ENCODE measurements at places on chromosomes 11 and 22.

- no peak for DNase-seq
Observed at GRCh38 chr11:35388061-35388460, 31.3 kb downstream of the SLC1A2 start.

DNA sequence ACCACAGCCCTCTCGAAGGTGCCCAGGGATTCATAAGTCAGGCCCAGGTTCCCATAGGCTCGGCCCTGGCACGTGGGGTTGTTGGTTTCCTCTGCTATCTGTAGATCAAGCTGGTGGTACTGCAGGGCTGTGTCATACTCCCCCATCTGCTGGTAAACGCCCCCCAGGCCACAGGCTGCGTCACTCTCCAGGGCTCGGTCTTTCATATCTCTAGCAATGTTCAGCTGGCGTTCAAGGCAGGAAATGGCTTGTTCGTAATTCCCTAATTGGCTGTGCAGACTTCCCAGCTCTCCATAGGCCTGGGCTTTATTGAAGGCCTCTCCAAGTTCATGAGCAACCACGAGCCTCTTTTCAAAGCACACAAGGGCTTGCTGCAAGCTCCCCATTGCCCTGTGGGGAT is 186.4 kb upstream of the PITPNB start:
- DNase-seq: no peak

DNA sequence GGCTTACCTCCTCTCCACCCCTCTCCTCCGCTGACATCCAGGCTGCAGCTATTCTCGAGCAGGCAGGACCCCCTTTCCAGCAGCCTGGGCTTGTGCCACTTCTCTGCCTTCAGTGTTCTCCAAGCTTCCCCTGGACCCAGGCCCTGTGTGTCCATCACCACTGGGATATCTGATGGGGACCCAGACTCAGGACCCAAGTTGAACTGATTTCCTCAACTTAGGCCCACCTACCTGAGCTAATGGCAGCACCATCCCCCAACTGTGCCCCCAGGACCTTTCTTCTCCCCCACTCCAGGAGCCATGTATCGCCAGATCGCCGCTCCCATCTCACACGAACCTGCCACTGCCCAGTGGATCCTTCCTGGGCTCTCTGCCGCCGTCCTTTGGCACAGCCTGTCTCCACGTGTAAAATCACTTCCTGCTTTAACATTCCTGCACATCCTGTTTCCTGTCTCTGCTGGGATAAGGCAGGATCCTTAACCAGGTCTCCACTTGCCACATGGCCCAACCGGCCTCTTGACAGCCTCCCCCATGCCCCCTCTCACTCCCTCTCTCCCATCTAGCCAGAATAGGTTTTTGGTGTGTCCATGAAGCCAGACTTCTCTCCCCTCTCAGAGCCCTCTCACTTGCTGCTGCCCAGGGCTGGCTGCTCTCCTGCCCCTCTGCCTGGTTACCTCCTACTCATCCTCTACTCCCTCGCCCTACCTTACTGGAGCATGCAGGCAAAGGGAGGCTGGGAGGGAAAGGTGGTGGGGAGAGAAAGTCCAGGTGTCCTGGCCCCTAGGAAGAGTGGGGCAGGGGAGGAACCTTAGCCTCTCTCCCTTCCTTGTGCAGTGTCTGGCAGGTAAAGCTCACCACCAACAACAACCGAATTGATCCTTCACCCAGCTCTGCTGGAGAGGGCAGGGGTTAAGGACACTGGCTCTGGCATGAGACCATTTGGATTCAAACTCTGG is 9.4 kb downstream of the SPATA19 start:
- DNase-seq: no peak

- DNase-seq: no peak
Observed at GRCh38 chr11:43517518-43517917, 158.8 kb downstream of the TTC17 start.

DNA sequence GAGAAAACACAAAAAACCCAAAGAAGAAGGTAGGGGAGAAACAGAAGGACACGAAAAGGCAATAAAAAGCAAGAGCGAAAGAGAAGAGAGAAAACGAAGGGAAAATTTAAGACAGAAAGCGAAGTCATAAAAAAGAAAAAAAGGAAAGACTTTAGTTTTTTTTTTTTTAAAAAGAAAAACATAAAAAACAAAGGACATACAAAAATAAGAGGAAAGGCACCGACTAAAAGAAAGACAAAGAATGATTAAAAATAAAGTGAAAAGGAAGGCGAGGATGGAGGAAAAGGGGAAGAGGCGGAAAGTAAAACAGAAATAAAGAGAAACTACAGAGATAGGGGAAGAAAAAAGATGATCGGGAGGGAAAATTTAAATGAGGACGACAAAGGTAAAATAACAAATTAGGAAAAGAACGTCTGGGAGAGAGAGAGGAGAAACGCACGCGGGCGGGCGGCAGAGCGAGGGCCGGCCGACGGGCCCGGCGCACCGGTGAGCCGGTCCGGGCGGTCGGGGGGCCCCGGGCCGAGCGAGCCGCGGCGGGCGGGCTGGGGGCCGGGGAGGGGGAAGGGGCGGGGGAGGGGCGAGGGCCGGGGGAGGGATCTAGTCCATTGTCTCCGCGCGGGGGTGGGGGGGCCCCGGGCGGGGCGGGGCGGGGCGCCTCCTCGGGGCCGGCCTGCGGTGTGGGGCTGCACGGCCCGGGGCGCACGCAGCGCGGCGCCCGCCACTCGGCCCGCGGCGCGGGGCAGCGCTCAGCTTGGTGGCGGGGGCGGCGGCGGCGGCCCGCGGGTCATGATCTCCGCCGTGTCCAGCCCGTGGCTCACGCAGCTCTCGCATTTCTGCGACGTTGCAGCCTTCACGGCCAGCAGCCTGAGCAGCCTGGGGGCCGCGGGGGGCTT is at the start of gene TBX1:
Gene TBX1 (plus strand): TSS at position 721 of the 893 bp plus-strand sequence. CDS start 66 bp downstream, at position 787.
- DNase-seq: no peak

DNA sequence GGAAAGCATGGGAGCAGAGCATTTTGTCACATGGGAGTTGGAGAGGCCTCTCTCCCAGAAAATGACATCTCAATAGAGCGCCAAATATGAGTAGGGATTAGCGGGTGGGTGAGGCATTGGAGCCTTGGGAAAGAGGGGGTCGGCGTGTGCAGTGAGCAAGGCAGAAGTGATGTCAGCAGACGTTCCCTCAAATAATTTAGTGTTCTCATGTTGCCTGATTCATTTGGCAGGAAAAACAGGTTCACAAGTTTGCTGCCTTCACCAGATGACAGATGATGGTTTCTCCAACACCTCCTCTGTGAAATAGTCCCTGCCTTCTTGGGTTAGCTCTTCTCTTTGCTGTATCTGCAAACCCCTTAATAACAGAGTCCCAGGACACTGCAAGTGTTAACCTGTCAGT is 118.5 kb upstream of the ARHGAP20 start:
- DNase-seq: no peak

DNA sequence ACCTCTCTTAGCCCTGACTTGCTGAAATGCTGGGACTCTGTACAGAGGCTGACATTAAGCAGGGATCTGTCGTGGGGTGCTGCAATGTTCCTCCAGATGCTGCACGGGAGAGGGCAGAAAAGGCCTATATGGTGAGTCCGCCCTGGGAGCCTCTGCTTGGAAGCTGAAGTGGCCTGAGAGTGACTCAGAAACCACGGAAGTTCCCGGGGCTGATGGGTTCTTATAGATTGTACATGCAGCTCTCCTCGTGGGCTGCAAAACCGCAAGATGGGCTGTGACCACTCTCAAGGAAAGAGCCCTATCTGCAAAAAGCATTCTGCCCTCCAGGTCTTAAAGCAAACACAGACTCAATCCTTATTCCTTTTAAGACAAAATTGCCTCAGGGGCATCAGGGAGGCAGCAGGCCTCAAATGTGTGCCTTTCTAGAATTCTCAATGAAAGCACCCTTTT is 5.8 kb upstream of the SLC43A3 start:
- no peak for DNase-seq

DNA sequence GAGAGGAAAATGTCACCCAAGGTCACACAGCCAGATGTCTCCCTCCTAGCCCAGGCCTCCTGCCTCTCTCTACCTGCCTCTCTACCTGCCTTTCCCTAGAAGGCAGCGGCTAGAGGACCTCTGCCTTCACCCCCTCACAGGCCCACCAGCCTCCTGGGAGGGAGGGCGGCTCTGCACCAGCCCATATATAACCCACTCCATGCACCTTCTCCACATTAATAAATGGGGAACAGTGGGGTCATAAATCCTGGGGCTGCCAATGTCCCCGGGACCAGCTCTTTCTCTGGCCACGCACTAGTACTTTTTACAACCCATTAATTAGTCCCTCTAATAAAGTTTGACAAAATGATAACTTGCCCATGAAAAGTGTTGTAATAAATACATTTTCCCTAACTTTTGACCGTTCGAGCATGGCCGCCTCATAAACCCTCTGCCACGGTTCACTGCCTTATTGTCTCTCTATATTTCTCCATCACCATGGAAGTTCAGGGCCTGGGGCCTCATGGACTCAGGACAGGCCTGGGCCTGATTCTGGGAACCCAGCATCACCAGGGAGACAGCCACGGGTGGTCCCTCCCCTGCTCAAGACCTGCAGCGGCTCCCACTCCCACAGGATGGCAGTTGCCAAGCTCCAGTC is 102.1 kb downstream of the MN1 start:
- DNase-seq: no peak

- DNase-seq: no peak
Observed at GRCh38 chr11:69272831-69273485, 21.0 kb upstream of the MYEOV start.

DNA sequence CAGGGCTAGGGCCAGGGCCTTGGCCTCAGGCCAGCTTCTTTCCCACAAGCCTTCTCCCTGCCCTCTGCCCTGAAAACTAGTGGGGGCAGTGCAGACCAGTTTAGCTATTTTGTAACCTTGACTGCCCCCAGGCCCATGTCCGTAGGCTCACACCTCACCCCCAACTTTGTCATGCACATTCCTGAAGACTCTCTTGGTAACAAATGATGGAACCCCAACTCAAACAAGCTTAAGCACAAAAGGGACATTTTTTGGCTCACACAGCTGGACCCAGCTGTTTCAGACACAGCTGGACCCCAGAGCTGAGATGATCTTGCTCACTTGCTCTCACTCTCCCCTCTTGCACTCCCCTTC is 46.6 kb downstream of the KCNQ1OT1 start:
- DNase-seq: no peak

GRCh38 chr11:70429428-70429705 is 31.0 kb downstream of the CTTN start:
- DNase-seq: no peak

DNA sequence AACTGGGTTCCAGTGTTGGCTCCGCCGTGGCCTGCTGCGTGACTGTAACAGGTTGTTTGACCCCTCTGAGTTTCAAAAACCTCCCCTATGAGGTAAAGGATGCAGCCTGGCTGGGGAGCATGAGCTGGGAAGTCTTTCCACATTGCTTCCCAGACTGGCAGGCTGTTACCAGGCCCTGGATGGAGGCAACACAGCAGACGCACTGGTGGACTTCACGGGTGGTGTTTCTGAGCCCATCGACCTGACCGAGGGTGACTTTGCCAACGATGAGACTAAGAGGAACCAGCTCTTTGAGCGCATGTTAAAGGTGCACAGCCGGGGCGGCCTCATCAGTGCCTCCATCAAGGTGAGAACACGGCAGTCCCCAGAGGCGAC is 11.4 kb downstream of the OMP start:
- no peak for DNase-seq

GRCh38 chr22:33648478-33648877 is 271.8 kb downstream of the LARGE1 start:
- no peak for DNase-seq

DNA sequence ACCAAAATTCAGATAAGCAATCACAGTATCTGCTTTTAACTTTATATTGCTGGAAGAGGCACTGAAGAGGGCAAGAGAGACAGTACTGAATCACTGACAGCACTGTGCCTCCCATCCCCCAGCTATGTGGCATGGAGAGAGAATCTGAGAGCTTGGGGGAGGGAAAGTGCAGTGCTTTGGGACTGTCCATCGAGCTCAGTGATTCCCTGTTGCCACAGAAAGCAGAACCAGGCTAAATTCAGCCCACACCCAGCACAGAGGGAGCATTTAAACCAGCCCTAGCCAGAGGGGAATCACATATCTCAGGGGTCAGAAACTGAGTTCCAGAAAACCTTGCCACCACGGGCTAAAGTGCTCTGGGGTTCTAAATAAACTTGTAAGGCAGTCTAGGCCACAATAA is 44.3 kb downstream of the KCNQ1 start:
- no peak for DNase-seq

GRCh38 chr11:132037956-132038355 is 667.5 kb downstream of the NTM start:
- no peak for DNase-seq

GRCh38 chr11:28384418-28384817 is 276.2 kb downstream of the METTL15 start:
- no peak for DNase-seq

- peak; percentile 24 for DNase-seq
Observed at GRCh38 chr11:30333405-30333804, 10.5 kb downstream of the ARL14EP start.

DNA sequence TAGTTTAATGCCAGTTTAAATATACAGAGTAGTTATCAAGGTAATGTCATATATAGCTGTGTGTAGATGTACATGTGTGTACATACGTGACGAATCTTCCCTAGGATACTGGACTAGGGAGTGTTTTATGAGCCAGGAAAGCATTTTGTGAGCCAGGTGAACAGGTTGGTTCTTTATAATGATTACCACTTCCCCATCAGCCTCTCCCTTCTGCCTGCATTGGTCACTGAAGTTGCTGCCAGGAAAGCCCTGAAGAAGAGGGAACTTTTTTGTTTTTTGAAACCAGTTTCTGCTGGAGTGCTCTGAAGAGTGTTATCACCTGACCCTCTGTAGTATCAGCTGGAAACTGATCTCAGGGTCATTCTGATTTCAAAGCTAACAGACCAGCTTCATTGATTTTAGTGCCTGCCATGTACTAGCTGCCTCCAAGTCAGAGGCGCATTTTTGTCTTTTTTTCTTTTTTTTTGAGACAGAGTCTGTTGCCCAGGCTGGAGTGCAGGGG is 14.2 kb upstream of the ST14 start:
- no peak for DNase-seq

- DNase-seq: no peak
Observed at GRCh38 chr11:119371778-119372182, 9.7 kb downstream of the USP2 start.

DNA sequence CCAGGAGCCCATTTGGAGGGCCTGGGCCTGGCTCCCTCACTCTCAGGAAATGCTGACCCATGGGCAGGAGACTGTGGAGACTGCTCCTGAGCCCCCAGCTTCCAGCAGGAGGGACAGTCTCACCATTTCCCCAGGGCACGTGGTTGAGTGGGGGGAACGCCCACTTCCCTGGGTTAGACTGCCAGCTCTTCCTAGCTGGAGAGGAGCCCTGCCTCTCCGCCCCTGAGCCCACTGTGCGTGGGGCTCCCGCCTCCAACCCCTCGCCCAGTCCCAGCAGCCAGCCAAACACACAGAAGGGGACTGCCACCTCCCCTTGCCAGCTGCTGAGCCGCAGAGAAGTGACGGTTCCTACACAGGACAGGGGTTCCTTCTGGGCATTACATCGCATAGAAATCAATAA is 37.1 kb downstream of the CDKN1C start:
- no peak for DNase-seq

DNA sequence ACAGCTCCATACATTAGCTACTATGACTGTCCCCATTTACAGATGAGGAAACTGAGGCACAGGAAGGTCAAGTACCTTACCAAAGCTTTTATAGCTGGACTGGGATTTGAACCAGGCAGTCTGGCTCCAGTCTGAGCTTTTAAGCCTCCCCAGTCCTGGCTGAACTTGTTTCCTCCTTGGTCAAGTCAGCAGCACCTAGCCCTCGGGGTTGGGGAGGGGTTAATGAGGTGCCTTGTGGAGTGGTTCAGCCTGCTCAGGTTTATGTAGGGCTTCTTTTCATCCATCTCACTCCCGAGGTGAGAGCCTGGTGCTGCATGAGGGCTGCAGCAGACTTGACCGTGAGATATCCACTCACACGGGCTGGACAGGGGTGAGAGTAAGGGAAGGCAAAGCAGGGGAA is 36.7 kb upstream of the GCAT start:
- no peak for DNase-seq

- no peak for DNase-seq
Observed at GRCh38 chr11:2982214-2982613, 9.9 kb downstream of the NAP1L4 start.
